ENCODE measurements at places on chromosomes 2 and 18. TPM values are rescaled to one million over a fixed set of nuclear protein-coding genes. Genes with fewer than 3 reads are reported as not detected.

CLASP1 gene
- 75.6 TPM for total RNA-seq

EPHA4 gene
- 7.2 TPM for total RNA-seq

EMX1 gene
- not detected for total RNA-seq

DNA sequence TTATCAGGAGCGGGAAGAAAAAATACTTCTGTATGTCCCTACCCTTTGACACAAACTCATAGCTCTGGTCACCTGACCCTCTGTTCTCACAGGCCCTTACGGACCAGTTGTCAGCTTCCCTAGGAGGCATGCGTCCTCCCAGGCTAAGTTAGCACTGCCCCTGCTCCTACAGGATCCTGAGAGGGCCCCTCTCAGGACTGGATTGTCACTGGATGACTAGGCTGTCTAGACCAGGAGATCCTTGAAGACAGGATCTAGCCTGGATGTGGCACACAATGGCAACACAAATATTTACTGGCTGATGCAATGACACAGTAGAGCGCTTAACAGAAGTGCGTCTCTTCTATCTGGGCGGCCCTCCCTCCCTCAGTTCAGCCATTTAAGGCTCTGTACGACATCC is 7.7 kb downstream of the FAM228A start:
- no peak overlapping the region for H3K27ac ChIP-seq
- no peak overlapping the region for H3K4me3 ChIP-seq
- no peaks in the 10 kb centered on the region for H3K4me1 ChIP-seq
- no peaks in the 10 kb centered on the region for H3K36me3 ChIP-seq
- DNase-seq: no peak

- peaks cover 12% of the 10 kb centered on the region for H3K4me1 ChIP-seq
- H3K27me3 ChIP-seq: no peaks in the 10 kb centered on the region
- no peak overlapping the region for H3K27ac ChIP-seq
- no peak overlapping the region for H3K4me3 ChIP-seq
- H3K36me3 ChIP-seq: no peaks in the 10 kb centered on the region
- no peak for DNase-seq
These were observed 104.1 kb upstream of the TRIB2 start for GRCh38 chr2:12612671-12613070.

DNA sequence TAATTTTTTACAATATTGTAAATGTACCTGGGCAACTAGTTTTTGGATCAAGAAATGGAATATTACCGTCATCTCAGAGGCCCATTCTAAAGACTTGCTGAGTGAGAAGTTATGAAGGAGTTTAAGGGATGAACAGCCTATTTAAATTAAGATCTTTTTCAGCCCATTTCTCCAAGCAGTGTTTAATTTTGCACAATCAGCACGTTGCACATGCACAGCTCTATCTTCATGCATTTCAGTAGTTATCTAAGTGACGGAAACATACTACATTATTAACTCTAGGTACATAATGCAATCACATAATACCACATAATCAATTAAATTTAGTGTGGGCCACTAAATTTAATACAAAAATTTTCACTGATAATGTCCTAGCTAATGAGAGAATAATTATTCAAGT is 582.1 kb upstream of the DSEL start:
- H3K27ac ChIP-seq: no peak overlapping the region
- H3K36me3 ChIP-seq: no peaks in the 10 kb centered on the region
- no peaks in the 10 kb centered on the region for H3K4me1 ChIP-seq
- no peaks in the 10 kb centered on the region for H3K27me3 ChIP-seq
- no peak for DNase-seq

GRCh38 chr2:128682266-128682665 is 363.6 kb upstream of the HS6ST1 start:
- no peak overlapping the region for H3K4me3 ChIP-seq
- H3K27me3 ChIP-seq: no peaks in the 10 kb centered on the region
